NCI-H187 treated with DMSO at 0.1 percent for 48 hours (cell line): ENCODE measurements at places on chromosomes 2 and 18.

- DNase-seq, result no peak
These were observed 458.0 kb downstream of the CPS1 start for GRCh38 chr2:211014376-211014775.

- DNase-seq, result no peak
These were observed 5.8 kb upstream of the PEX13 start for GRCh38 chr2:61011678-61012077.

DNA sequence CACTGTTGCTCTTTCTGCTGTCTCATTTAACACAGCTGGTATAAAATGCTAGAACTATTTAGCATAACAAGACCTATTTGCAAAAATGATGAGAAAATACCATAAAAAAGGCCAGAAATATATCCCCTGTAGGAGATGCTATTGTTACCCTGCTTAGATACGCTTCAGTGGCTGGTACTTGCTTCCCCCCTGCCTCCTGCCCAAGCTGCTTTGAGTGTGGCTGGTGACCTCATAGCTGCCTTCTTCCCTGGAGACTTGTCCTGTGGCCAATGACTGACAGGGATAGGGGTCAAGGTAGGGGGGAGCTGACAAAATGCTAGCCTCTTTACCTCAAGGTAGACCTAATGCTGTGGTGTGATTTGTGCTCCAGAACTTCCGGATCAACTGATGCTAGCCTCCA lies 150.2 kb upstream of the ZEB2 start:
- no peak for DNase-seq

DNA sequence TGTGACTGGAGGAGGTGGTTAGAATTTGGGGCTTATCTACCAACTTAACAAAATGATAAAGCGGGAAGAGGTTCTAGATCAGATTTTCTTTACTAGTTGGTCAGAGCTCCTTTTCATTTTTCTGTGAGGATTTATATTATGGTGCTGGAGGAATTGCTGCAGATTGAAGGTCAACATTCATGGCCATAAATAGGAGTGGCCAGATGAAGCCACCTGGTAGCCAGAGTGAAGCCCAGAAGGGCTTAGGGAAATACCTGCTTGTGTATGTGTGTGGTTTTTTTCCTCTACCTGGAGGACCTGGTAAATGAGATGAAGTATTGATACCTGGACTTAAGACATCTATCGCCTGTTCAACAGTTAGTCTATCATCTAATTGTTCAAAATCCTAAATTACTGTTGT lies 122.9 kb upstream of the MSTN start:
- DNase-seq, result no peak

GRCh38 chr2:30871980-30872789 lies 64.9 kb upstream of the CAPN13 start:
- no peak for DNase-seq

GRCh38 chr2:177646791-177647190 lies 254.2 kb downstream of the AGPS start:
- no peak for DNase-seq

DNA sequence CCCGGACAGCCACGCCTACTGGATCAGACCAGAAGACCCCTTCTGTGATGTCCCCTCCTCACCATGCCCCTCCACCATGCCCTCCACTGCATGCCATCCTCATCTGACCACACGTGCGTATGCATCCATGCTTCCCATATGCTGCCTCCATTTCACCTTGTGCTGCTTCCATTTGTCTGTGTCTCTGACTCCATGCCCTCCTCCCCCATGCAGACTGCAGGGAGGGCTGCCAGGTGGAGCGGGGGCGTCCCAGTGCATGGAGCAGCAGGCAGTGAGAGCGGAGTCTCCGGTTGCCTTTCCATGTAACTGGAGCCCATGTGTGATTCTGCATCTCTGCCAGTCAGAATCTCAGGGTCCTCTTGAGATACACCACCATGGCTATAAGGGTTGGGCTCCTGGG lies 52.6 kb downstream of the COA5 start:
- DNase-seq, result no peak

GRCh38 chr2:240893363-240893844 lies 2.6 kb downstream of the MAB21L4 start:
- no peak for DNase-seq

- no peak for DNase-seq
These were observed 138.9 kb upstream of the HAAO start for GRCh38 chr2:42931146-42931817.
